ENCODE measurements at places on chromosomes 2 and 18. TPM values are rescaled to one million over a fixed set of nuclear protein-coding genes. Genes with fewer than 3 reads are reported as not detected.

The ERFE gene
- 7.4 TPM for total RNA-seq

The DNAH7 gene
- 1.9 TPM for total RNA-seq

GRCh38 chr2:134882773-134883172 lies 35.8 kb upstream of the CCNT2 start:
- no peak overlapping the region for H3K27ac ChIP-seq
- H3K4me1 ChIP-seq: no peaks in the 10 kb centered on the region
- no peak for DNase-seq

- peak overlapping the region; percentile 89 for H3K4me3 ChIP-seq
- H3K36me3 ChIP-seq: no peaks in the 10 kb centered on the region
- peaks cover 30% of the 10 kb centered on the region for H3K4me1 ChIP-seq
- DNase-seq: peak; percentile 63
Measured at GRCh38 chr2:205685314-205686055, 3.2 kb downstream of the NRP2 start.

DNA sequence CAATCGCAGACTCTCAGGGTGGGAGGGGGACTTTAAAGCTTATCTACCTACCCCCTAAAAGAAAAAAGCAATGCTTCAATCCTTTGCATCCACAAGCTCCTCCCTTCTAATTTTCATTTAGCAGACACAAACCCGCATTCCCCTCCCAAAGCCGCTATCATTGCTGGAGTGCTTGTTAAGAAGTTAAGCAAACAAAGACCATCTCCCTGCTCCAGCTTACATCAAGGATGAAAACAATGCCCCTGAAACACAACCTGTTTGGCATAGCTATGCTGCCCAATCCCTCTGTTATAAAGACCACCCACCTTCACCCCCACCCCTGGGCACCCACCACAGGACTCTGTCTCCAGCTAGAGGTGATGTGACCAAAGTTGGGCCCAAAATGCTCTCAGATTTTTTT lies 33.0 kb downstream of the REEP1 start:
- H3K4me1 ChIP-seq: no peaks in the 10 kb centered on the region
- no peak for DNase-seq
- no peak overlapping the region for H3K27ac ChIP-seq

- no peak for DNase-seq
- no peaks in the 10 kb centered on the region for H3K36me3 ChIP-seq
- no peaks in the 10 kb centered on the region for H3K27me3 ChIP-seq
- H3K4me1 ChIP-seq: peaks cover 36% of the 10 kb centered on the region
- H3K4me3 ChIP-seq: no peak overlapping the region
Measured at GRCh38 chr2:18620867-18621632, 31.7 kb upstream of the NT5C1B start.

Measured in PC-3 (cell line).